ENCODE measurements at places on chromosomes 3 and 15.
A peak's percentile ranks its signal among the peaks of the same experiment; 100 is the strongest.

DNA sequence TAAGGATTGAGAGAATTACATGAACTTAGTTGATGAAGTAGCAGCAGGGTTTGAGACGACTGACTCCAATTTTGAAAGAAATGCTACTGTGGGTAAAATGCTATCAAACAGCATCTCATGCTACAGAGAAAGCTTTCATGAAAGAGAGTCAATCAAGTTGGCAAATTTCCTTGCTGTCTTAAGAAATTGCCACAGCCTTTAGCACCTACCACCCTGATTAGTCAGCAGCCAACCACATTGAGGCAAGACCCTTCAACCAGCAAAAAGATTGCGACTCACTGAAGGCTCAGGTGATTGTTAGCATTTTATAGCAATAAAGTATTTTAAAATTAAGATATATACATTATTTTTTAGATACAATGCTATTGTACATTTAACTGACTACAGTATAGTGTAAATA is 80.9 kb downstream of the RAP2B start:
- no peak for DNase-seq

- DNase-seq: peak; percentile 53
Observed at GRCh38 chr15:66251790-66252684, 1.5 kb downstream of the MEGF11 start.

DNA sequence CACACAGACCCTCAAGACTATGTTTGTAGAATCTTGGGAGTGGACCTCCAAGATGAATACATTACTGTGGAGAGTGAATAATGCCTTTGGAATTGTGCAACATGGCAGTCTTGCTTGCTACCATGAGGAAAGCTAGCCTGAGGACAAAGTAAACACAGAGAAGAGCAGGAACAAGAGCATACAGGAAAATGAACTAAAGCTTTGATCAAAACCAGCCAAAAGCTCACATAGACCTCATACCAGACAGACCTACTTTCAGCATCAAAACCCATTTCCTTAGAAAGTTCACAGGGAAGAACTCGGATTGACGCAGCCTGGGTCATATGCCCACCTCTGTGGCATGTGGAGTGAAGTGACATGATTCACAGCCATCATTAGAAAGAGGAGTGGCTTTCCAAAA is 3.3 kb upstream of the RAB8B start:
- DNase-seq: no peak

DNA sequence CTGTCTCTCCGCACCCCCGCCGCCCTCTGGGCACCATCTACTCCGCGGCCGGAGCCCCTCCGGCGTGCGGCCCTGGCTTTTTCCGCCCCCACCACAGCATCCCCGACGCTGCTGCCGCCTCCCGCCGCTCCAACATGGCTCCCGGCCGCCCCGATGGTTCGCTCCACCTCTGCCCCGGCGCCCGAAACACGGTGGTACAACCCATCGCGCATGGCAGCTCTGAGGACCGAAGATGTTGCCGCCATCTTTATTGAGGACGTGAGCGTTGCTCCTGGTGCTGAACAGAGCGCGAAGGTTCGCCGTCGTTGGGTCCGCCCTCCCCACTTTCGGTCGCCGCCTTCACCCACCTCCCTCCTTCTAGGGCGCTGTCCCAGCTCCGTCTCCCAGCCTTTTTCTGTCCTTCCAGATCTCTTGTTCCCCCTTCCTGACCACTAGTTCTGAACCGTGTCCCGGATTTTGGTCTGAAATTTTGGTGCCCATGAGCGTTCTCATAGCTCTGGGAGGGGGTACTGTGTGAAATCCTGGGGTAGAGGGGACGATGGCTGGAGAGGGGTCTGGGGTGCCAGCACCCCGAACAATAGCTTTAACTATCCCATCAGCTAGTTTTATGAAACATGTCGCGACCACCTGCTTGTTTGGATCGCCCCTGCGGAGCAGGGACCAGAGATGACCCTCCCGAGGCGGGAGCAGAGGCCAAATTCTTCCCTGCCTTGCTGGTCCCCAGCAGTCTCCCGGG is at the start of gene CELSR3:
TSS of gene CELSR3 (minus strand) at position 134 of the 736 bp plus-strand sequence. CDS start 252 bp downstream, outside the sequence.
- peak; percentile 69 for DNase-seq

DNA sequence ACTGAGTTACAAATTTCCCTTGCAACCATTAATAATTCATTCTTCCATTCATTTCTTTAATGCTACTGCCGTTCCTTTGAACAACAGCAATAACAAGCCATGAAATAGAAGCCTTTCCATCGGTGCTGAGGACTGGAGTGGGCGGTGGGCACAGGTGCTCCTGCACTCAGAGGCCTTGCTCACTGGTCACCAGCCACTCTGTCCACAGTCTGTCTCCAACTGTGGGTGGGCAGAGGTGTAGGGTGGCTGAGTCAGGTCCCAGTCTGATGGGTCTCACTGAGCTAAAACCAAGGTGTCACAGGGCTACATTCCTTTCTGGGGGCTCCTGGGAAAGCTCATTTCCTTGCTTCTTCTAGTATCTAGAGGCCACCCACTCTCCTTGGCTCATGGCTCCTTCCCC is 6.3 kb upstream of the FAM3D start:
- no peak for DNase-seq

DNA sequence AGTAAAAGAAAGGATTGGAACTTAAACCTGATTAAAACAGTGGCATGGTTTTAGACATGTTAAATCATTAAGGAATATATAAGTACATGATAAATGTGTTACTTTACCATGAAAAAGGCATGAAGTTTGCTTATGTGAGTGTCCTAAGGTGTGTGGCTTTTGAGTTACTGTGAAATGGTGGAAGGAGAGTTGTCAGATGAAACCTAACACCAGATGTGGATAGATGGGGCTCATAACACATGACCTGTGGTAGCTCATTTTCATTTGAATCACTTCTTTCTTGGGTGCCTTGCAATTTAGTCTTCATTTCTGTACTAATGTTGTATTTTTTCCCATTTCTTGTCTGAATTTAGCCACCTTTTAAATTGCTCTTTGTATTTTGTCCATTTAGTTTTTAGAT is 13.0 kb downstream of the MEF2A start:
- no peak for DNase-seq

- no peak for DNase-seq
Observed at GRCh38 chr3:134074790-134075567, 45.3 kb upstream of the SLCO2A1 start.

DNA sequence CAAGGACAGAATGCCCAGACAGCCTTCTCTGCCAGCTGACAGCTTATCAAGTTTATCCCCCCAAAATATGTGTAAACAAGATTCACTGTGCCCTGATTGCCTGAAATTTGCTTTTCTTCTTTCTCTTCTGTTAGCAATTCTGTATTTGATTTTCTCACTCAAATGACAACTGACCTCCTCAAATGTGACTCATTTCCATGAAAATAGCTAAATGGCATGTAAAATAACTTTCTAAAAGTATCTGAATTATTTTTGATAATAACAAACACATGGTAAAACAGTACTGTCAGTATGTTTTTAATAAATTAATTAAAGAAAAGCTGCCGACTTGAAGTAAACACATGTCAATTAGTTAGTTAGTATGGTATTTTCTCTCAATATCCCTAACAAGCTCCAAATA is 202.3 kb upstream of the STAC start:
- DNase-seq: no peak

DNA sequence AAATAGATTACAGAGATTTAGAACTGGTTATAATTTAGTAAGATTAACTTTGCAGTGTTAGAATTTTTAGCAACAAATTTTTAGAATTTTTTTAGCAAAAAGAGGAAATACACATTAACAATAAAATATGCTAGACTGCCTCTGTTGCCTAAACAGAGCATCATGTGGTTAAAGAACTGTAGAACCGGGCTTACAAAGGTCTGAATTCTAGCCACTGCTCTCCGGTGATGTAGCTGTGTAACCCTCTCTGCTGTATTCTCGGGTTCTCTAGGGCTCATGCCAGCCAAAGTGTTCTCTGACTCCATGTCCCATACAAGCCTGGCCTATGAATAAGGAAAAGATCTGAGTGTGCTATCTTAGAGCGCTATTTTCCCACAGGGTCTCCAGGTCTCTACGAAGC is 2.9 kb upstream of the P2RY12 start:
- DNase-seq: no peak

DNA sequence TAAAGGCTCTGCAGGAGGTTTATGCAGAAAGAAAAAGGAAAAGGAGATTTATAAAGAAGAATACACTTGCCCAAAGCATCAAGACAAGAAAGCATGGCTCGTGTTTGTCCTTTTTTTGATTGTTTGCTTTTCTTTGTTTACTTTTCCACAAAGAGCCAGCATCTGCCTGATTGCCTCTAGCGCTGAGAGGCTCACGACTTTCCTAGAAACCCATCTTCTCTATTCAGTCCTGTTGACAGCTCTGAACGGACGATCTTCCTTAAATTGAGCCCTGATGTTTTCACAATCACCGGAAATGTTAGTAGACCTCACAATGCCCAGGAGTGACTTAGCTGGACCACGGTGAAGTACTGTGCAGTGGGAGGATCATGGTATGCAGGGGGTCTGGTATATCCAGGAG is 12.4 kb downstream of the GP5 start:
- DNase-seq: no peak

DNA sequence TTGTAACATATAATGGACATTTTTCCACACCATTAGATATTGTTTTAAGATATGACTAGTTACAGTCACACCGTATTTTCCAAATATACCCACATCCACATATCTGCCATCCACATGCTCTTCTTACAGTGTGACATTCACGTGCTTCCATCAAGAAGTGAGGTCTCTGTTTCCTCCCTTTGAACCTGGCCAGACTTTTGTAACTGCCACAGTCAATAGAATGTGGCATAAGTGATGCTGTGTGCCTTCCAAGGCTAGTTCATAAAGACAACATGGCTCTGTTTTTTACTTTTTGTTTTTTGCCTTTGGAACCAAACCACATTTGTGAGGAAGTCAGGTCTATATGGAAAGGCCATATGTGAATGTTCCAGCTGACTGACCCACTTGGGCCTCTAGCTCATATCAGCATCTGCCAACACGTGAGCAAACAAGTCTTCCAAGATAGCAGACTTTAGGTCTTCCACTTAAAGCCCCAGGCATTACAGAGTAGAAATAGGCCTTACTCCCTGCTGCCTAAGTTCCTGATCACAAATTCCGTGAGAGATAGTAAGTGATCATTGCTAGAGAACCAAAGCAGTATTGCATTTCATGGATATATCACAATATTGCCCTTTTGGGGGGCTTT is 27.1 kb downstream of the EIF1B start:
- DNase-seq: no peak

DNA sequence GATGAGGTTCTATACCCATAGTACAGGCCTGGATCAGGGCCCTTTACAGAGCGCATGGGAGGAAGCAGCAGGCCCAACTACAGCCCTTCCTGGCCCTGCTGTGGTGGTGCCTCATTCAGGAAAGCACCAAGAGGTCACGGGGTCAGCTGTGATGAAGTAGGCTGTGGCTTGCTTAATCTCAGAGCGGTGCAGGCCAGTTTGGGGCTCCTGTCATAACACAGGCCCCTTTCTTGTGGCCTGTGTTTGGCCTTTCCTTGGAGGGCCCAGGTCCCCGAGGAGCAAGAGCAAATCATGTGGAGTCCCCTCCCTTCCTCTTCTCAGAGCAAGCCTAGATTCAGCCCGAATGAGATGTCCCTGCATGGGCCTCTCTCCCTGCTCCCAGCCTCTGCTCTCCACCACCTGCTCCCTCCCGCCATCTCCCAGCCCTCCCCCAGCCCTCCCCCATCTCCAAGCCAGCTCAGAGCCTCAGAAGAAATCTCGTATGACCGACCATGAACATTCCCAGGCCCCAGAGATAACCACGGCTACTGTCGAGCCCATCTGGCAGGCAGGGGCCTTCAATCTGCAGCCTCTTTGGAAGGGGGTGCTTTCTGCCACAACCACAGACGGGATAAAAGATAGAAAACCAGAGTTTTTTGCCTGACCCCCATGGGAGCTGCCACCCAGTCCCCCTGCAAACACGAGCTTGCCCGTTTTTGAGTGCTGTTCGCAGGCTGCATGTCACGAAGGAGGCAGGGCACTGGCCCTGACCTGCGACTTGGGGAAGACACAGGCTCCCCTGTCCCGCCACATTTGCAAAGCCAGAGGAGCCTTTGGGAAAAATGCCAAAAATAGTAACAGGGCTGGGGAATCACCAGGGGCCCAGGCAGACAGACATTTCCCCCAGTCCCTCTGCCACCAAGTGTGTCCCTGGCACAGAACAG is 32.3 kb upstream of the DUSP7 start:
- DNase-seq: no peak

DNA sequence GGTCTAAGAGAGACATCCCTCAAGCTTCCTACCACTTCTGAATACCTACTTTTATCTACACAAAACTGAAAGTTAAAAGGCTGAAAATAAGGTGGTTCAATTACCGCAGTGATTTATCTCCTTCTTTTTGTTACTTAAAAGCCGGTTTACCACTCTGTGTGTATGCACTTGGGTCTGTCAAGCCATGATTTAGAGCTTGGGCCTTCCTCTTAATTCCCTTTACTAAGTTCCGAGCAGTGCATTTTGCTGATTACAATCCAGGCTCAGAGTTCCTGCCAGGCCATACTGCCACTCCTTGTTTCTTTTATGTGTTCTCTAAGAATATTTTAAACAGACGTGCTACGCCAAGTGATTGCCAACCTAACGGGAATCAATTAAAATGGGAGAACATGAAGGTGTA is 16.5 kb downstream of the KCTD6 start:
- no peak for DNase-seq

DNA sequence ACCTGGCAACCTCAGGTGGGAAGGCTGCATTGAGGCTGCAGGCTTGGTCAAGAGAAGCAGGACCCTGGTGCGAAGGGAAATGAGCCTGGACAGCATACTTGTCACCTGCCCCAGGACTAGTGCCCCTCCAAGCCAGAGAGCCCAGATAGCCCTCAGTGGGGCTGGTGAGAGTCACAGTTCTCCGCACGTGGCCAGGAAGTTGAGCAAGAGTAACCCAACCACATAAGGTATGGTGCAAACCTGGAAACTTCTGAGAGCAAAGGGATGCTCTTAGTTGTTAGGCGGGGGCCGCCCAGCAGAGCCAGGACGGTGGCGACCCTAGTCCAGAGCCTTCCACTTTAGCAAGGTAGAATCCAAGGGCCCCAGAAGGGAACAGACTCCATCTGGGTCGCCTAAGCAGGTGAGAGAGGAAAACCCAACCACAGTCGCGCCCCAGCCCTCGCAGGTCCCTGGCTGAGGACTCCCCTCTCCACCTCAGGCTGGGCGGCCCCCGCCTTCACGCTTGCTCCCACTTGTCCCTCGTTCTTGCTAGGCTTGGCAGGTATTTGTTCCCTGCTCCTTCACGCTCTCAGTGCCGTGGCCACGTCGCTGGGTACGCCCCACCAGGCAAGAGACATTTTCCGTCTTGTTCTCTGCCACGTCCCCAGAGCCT is 1.1 kb upstream of the VPS18 start:
- no peak for DNase-seq

DNA sequence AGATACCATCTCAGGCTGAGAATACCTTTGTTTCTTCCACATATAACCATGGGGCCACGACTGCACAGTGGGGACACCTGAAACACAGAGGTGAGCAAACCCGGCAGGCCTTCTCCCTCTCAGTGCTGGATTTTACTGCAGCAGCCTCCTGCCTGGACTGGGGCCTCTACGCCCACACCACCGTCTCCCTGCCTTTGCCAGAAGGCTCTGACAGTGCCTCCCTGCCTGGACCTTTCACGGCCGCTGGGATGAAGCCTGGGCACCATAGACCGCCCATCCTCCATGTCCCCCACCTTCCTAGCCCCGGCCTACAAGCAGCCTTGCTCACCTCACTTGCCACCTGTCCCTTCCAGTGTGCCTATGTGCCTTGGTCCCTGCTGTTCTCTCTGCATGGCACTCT is 214.3 kb downstream of the NFKBIZ start:
- no peak for DNase-seq

- DNase-seq: no peak
Observed at GRCh38 chr3:23837691-23838090, 31.9 kb downstream of the UBE2E1 start.
